ENCODE measurements at places on chromosomes 6 and 20.

- no peak for DNase-seq
Observed at GRCh38 chr6:104201557-104201956, 658.2 kb downstream of the HACE1 start.

DNA sequence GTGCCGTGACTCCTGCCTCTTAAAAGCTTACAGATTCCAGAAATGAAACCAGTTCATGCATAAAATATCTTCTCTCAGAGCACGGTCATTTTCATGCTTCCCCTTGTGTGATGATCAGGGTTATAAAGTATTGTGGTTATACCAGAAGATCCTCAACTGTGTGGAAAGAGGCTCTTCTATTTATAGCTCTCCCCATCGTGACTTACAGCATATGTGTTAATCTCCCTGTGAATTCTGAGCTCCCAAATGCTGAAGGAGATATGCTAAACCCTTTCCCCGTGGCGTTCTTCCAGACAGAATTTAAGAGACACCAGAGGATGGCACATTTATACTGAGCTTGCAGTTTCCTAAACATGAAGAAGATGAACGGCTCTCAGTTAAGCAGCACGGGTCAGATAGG is 158.8 kb downstream of the CDH26 start:
- DNase-seq, result no peak

- no peak for DNase-seq
Observed at GRCh38 chr20:32135983-32136515, 26.5 kb downstream of the TM9SF4 start.

- DNase-seq, result no peak
Observed at GRCh38 chr6:38695933-38696332, 7.0 kb downstream of the GLO1 start.

DNA sequence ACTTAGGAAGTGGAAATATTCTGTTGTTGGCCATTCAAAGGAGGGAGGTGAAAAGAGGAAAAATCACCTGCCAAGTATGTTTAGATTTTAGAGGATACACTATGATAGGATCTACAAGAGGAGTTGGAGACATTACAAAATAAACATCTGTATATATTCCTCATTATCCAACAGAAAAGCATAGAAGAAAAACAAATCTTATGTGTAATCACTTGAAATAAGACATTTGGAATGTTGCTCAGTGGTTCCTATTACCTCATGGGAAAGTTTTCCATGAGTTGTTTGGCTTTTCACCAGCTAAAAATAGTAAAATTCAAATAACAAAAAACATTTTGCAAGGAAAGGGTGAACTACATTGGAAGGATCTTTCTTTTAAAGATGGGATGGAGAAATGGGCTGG is 76.7 kb upstream of the CARMIL1 start:
- no peak for DNase-seq

DNA sequence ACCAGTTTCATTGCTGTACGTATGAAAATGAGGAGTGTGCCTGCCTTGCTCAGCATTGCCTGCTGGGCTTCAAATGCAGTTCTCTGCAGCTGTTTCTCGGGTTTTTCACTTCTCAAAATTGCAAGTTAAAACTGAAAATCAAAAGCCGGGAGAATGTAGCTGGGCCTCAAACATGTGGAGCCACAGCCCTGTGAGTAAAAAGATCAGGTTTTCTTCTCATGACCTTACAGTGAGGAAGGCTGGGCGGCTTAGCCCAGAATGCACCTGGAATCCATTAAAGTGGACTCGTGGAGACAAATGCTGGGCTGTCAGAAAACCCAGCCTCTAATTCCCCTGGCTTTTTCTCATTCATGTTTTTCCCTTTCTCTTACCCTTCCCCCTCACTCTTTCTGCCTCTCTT is 34.4 kb downstream of the DSE start:
- DNase-seq, result no peak

DNA sequence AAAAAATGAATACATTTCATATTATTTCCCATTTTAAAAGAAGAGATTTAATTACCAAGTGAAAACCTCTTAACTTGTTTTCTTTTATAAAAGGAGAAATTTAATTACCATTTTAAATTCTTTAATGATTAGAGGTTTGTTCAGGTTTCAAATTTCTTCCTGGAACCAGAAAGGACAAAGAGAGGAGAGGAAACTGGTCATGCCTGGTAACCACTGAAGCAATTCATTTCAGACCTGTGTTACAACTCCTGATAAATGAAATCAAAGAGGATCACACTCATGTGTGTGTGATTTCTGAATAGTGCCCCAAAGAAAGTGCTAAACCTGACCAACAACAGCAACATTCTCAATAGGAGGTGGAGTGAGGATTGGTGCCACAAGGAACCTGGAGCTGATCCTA is 12.6 kb upstream of the SLPI start:
- no peak for DNase-seq

DNA sequence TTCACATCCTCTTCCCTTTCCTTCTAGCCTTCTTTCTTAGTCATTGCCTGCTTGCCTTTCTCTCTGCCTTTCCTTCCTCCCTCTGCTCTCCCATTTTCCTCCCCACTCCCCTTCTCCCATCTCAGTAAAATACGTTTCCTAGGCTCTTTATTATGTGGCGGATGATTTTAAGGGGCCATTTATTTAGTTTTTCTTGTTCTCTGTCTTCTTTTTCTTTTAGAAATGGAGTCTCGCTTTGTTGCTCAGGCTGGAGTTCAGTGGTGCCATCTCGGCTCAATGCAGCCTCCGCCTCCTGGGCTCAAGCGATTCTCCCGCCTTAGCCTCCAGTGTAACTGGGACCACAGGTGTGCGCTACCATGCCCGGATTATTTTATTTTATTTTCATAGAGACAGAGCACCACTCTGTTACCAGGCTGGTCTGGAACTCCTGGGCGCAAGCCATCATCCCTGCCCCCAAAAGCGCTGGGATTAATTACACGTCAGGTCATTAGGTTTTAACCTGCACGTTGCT is 1.5 kb downstream of the MTHFD1L start:
- DNase-seq, result no peak

- DNase-seq, result no peak
Observed at GRCh38 chr6:153016846-153017245, 14.3 kb upstream of the MTRF1L start.

DNA sequence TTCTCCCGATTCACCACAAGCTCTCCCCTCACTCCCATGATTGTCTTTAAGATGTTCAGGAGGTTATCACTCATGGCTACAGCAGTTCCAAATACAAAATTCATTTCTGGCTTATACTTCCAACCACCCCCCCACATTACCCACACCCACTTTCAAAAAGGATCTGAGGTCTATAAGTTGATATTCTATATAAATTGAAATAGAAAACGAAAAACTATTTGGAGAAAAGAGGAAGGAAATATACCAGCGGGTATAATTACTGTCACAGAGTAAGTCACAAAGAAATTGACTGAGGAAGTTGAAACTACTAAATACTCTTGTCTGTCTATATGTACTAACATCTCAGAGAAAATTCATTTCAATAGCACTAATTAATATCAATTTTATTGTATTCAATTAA is 112.7 kb upstream of the TNFAIP3 start:
- DNase-seq, result no peak

DNA sequence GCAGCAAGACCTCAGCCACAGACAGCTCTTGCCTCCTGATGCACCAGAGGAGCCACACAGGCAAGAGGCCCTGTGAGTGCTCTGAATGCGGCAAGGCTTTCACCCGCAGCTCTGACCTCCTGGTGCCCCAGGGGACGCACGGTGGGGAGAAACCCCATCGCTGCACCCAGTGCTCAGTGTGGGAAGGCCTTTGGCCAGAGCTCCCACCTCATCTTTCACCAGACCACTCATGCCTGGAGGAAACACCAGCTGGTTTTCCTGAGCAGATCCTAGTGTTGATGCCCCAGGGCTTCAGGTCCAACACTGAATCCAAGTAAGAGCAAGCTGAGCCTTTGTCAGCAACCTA is 37.0 kb upstream of the XRN2 start:
- DNase-seq, result no peak

- no peak for DNase-seq
Observed at GRCh38 chr6:31559606-31559957, 12.2 kb downstream of the NFKBIL1 start.

DNA sequence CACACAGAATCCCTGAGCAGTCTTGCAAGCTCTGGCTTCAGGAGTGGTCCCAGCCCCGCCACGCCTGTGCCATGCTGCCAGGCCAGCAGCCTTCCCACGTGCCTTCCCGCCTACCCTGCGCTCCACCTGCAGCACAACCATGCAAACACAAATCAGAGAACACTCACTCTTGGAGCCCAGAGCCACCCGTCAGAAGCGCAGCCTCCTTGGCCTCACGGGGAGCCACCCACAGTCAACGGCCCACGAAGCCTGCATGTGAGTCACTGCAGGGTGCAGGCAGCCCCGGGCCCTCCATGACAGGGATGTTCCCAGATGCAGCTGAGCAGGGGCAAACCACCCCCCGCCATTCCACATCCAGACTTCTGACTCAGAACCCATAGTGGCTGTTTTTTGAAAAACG is 217.0 kb downstream of the DLL1 start:
- no peak for DNase-seq

DNA sequence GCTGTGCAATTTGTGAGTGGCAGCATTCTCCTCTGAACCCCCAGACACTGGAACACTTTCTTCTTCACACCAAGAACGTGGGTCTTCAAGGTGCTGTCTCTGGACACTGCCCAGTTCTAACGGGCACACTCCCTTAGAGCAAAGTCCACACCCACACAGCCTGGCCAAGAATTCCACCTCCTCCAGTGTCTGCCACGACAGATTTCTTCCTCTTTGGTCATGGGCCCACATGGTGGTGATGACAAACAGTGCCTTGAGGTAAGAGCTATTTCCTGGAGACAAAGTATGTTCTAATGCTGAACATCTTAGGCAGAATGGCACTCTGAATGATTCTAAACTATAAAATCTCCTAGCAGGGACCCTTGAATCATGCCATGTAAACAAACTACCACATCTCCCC is 25.5 kb upstream of the SSTR4 start:
- no peak for DNase-seq

DNA sequence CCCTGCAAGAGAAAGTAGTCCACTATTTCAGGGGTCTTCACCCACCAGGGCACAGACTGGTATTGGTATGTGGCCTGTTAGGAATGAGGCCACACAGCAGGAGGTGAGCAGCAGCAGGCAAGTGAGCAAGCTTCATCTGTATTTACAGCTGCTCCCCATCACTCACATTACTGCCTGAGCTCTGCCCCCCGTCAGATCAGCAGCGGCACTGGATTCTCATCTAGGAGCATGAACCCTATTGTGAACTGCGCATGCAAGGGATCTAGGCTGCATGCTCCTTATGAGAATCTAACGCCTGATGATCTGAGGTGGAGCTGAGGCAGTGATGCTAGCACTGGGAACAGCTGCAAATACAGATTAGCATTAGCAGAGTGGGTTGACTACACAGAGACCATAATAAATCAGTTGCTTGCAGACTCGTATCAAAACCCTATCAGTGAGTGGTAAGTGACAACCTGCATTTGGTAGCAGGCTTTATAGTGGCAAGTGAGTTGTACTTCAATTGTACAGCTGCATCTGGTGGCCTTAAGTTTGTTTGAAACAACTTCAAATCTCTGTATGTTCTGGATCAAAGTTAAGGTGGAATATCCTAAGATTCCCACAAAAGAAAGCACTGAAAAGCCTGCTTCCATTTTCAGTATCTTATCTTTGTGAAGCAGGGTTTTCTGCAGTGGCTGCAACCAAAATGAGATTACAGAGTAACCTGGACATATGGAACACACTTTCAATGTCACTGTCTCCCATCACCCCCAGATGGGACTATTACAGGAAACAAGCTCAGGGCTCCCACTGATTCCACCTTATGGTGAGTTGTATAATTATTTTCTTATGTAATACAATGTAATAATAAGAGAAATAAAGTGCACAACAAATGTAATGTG is 12.8 kb downstream of the C6orf141 start:
- DNase-seq, result no peak

GRCh38 chr6:22965889-22966288 is 396.5 kb downstream of the HDGFL1 start:
- DNase-seq, result no peak

- DNase-seq, result no peak
Observed at GRCh38 chr6:101429270-101429669, 35.8 kb downstream of the GRIK2 start.

GRCh38 chr6:139881728-139882211 is 507.3 kb upstream of the CITED2 start:
- no peak for DNase-seq

- no peak for DNase-seq
Observed at GRCh38 chr6:149223904-149224351, 93.6 kb upstream of the TAB2 start.

GRCh38 chr6:157428427-157429202 is 47.6 kb downstream of the ZDHHC14 start:
- no peak for DNase-seq

DNA sequence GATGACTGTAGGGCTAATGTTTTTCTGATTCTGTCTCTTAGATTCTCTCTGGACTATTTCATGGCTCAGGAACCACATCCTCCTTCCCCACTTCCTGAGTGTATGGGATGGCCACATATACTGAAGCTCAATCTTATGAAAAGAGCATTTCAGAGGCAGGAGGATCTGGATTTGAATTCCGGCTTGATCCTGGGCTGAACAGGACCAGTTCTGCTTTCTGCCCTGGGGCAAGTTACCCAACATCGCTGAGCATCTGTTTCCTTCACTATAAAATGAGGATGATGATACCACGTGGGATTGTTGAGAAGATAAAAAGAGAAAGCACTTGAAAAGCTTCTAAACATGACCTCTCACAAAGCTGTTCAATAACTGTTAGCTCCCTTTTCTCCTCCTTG is 168.4 kb upstream of the TNFAIP3 start:
- no peak for DNase-seq

DNA sequence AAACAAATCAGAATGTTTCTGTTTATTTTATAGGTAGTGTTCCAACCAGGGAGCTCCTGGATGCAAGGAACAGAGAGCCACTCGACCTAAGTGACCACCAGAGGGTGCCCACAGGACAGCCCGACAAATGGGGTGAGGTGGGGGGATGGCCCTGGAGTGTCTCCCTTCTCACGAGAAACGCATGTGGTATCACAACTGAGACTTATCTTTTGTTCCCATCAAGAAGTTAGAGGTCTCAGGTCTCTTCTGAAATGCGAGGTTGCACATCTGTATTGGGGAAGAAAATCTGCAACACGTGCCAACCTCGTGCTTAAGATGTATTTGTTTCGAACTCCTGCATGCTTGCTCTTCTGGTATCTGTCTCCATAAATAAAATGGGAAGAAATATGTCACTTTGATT is 104.0 kb downstream of the ISM1 start:
- DNase-seq, result no peak

- DNase-seq, result no peak
Observed at GRCh38 chr20:51931371-51931781, 129.1 kb upstream of the SALL4 start.

DNA sequence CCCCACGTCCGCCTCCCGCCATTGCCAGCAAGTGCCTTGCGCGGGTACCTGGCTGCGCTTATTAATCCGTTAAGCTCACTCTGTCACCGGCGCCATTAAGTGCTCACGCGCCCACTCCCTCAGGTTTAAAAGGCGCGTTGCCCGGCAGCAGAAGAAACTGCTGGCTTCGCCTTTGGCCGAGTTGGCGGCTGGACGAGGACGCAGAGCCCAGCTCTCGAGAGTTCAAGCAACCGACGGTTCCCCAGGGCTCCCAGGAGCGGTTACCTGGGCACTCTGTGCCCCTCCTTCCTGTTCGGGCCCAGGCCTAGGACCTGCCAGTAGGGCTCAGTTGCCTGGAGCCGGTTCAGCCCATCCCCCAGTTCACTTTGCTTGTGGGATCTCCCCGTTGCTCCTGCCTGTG is at the start of gene GGTLC1:
Gene GGTLC1 (minus strand): TSS at position 219 of the 400 bp plus-strand sequence. CDS start 2,168 bp downstream, outside the sequence.
- no peak for DNase-seq
